Central memory CD8-positive, alpha-beta T cell (primary cell): ENCODE measurements at places on chromosomes 2 and 18.

DNA sequence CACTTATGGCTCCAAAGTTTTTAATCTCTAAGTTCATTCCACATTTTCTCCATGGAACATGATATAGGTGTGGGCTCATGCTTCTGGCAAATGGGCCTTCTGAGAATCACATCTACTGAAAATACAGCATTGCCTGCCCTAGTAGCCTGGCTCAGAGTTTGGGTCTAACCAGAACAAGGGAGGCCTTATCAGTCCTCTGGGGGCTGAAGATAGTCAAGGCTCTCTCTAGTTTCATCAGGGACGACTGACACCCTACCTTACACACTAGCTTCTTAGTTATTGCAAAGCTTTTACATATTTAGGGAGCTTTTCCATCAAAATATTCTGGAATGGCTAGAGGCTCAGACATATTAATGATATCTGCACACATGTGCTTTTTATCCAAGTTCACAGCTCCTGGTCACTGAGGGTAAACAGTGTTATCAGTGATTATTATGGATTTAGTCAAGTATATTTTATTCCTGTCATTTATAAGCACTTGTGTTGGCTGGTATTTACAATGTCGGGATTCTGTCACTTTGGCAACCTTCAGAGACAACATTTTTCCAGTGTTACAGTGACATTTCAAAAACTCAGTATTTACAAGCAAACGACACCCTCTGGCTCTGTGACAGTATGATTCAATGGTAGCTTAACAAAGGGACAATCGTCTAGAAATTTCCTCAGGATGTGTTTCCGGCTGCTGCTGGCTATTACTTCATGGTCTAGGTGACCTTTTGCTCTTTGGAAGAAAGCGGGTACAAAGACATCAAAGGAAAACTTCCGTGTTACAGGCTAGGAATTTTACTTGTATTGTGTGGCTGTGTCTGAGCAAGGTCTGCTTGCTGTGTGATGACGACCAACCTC is 200.6 kb downstream of the TCF4 start:
- H3K27me3 ChIP-seq, result no peaks in the 10 kb centered on the region
- H3K27ac ChIP-seq, result no peak overlapping the region
- no peaks in the 10 kb centered on the region for H3K4me1 ChIP-seq
- H3K36me3 ChIP-seq, result peaks cover 2% of the 10 kb centered on the region

DNA sequence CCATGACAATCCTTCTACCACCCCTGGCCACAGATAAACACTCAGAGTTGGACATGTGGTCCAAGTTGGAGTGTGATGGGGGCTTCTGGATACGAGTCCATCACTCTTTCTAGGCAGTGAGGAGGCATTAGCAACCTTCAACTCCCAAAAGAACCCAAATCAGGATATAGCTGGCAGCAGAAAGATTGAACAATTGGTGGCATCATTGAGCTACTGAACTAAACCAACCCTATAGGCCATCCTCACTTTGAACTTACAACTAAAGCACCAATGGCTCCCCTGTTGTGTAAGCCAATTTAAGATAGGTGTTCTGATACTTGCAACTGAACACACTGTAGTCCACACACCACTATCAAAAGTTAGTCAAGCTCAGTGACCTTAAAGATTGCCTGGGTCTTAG is 24.0 kb upstream of the MARCO start:
- H3K4me3 ChIP-seq, result no peak overlapping the region
- DNase-seq, result no peak
- H3K4me1 ChIP-seq, result no peaks in the 10 kb centered on the region
- H3K27me3 ChIP-seq, result peaks cover 12% of the 10 kb centered on the region
- no peaks in the 10 kb centered on the region for H3K36me3 ChIP-seq

DNA sequence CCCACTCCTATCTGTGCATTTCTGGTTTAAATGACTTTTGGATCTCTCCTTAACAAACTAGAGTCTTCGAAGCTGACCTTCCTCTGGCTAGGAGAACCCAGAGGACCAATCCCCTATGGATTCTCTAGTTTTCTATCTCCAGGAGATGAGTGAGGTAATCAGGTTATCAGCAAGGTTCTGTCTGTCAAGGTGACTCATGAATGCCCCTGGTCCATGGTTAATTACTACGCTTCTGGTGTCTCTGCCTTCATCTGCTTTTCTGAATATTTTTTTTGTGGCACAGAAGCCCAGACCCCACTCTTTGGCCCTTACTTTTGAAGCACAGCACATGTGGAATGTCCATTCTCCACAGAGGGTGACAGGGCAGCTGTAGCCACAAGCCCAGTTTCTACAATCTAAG is 897.9 kb upstream of the KLHL29 start:
- H3K36me3 ChIP-seq, result no peaks in the 10 kb centered on the region
- no peaks in the 10 kb centered on the region for H3K27me3 ChIP-seq
- no peak overlapping the region for H3K27ac ChIP-seq
- no peak overlapping the region for H3K4me3 ChIP-seq
- no peak for DNase-seq

- peak overlapping the region; percentile 23 for H3K4me3 ChIP-seq
- peak overlapping the region; percentile 88 for H3K27ac ChIP-seq
- peaks cover 72% of the 10 kb centered on the region for H3K4me1 ChIP-seq
- H3K36me3 ChIP-seq, result peaks cover 3% of the 10 kb centered on the region
These were observed 161.0 kb upstream of the ID2 start for GRCh38 chr2:8520791-8521344.

- no peak overlapping the region for H3K4me3 ChIP-seq
- H3K36me3 ChIP-seq, result no peaks in the 10 kb centered on the region
- no peak overlapping the region for H3K27ac ChIP-seq
- H3K4me1 ChIP-seq, result peaks cover 8% of the 10 kb centered on the region
- no peak for DNase-seq
These were observed 5.0 kb upstream of the SLC4A3 start for GRCh38 chr2:219622472-219622871.

- no peaks in the 10 kb centered on the region for H3K4me1 ChIP-seq
- no peaks in the 10 kb centered on the region for H3K27me3 ChIP-seq
- DNase-seq, result no peak
- no peaks in the 10 kb centered on the region for H3K36me3 ChIP-seq
These were observed 208.0 kb downstream of the TDRD15 start for GRCh38 chr2:21331625-21332370.

DNA sequence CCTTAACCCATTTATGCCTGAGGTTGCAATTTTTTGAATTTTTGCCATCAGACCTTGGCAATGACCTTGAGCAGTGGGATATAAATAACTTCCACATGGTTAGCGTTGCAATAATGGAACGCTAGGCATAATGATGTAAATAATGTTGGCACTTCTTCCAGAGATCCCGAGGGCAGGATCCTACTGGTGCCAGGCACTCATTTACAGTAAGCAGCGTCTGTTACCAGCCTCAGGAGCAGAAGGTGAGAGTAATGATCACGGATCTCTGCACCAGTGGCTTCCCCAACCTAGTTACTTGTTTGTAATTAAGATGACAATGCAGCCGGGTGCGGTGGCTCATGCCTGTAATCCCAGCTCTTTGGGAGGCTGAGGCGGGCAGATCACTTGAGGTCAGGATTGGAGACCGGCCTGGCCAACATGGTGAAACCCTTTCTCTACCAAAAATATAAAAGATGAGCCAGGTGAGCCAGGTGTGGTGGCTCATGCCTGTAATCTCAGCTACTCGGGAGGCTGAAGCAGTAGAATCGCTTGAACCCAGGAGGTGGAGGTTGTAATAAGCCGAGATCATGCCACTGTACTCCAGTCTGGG is 41.9 kb downstream of the CPO start:
- no peaks in the 10 kb centered on the region for H3K36me3 ChIP-seq
- no peak overlapping the region for H3K27ac ChIP-seq
- no peak for DNase-seq
- no peaks in the 10 kb centered on the region for H3K4me1 ChIP-seq

DNA sequence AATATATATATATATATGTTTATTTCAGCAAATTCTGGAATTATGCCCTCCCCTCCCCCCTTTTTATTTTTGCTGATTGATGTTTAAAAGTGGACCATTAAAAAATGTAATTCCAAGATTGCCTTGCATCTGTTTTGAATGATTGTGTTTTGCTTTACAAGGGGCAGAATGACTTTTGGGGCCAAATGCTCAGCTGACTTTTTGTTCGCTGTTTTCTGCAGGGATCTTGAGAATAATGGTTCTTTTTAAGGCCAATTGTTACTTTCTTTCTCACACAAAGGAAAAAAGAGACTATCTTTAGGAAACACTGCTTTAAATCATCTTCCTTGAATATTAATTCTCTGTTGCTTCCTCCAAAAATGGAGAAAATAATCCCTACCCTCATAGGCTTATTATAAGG is 95.9 kb downstream of the FMNL2 start:
- no peak for DNase-seq
- H3K4me1 ChIP-seq, result no peaks in the 10 kb centered on the region
- H3K4me3 ChIP-seq, result no peak overlapping the region
- H3K27me3 ChIP-seq, result peaks cover 37% of the 10 kb centered on the region

DNA sequence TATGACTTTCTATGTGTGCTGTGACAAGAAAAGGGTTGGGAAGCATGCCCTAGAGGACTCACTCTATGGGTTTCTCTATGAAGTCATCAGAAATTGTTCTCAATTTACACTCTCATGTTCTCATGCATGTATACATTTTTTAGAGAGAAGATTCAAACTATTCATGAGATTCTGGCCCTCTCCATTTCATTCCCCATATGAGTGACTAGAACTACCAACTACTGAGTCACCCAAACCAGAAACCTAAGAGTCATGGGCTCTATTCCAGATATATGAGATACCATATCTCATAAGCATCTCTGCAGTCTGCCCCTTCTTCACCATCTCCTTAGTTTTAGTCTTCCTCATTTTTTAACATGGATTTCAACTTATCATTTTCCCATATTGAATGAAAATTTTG is 87.7 kb downstream of the EXOC6B start:
- H3K4me1 ChIP-seq, result no peaks in the 10 kb centered on the region
- DNase-seq, result no peak
- H3K27ac ChIP-seq, result no peak overlapping the region
- H3K4me3 ChIP-seq, result no peak overlapping the region

GRCh38 chr2:97788986-97789644 is 75.7 kb downstream of the ZAP70 start:
- DNase-seq, result no peak
- H3K27ac ChIP-seq, result no peak overlapping the region
- no peaks in the 10 kb centered on the region for H3K27me3 ChIP-seq
- no peak overlapping the region for H3K4me3 ChIP-seq
- H3K4me1 ChIP-seq, result no peaks in the 10 kb centered on the region

DNA sequence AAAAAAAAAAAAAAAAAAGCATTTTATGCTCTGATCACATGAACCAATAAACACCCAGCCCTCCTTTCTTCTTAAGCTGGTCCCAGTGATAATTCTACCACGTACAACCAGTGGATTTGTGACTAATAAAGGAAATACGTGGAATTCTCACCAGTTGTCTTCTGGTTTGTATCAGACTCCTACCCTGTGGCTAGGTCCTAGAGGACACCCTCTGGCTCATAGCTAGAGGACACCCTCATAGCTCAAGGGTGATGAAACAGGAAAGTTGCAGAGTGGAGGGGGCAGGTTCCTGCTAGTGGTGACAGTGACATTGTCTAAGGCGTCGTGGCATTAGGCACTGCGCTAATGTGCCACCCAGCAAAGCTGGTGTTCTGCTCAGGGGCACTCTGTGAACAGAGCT is 167.8 kb downstream of the BCL11A start:
- no peak for DNase-seq
- peaks cover 31% of the 10 kb centered on the region for H3K27me3 ChIP-seq
- H3K27ac ChIP-seq, result no peak overlapping the region
- no peak overlapping the region for H3K4me3 ChIP-seq
- no peaks in the 10 kb centered on the region for H3K36me3 ChIP-seq
- no peaks in the 10 kb centered on the region for H3K4me1 ChIP-seq

- H3K36me3 ChIP-seq, result no peaks in the 10 kb centered on the region
- H3K27ac ChIP-seq, result no peak overlapping the region
- H3K4me1 ChIP-seq, result no peaks in the 10 kb centered on the region
- no peak overlapping the region for H3K4me3 ChIP-seq
- no peak for DNase-seq
- peaks cover 27% of the 10 kb centered on the region for H3K27me3 ChIP-seq
These were observed 465.9 kb downstream of the EPHA4 start for GRCh38 chr2:221106241-221106640.

DNA sequence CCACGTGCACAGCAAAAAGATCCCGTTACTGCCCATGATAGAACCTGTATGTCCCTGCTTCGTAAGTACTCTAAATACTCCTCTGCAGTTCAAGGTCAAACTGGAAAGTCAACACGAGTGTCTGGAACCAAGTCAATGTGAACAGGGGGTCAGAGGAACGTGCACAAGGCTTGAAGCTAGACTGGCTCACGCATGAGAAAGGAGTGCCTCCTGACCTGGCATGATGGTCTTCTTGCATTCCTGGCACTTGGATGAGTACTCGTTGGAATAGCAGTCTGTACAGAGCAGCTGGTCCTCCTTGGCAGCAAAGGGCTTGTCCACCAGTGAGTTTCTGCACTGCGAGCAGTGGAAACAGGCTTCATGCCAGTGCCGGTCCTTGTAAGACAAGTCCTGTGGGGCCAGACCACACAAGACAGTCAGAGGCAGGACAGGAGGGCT is 25.5 kb downstream of the FHL2 start:
- H3K36me3 ChIP-seq, result peaks cover 3% of the 10 kb centered on the region
- H3K4me1 ChIP-seq, result peaks cover 26% of the 10 kb centered on the region
- H3K27ac ChIP-seq, result peak overlapping the region; percentile 95

DNA sequence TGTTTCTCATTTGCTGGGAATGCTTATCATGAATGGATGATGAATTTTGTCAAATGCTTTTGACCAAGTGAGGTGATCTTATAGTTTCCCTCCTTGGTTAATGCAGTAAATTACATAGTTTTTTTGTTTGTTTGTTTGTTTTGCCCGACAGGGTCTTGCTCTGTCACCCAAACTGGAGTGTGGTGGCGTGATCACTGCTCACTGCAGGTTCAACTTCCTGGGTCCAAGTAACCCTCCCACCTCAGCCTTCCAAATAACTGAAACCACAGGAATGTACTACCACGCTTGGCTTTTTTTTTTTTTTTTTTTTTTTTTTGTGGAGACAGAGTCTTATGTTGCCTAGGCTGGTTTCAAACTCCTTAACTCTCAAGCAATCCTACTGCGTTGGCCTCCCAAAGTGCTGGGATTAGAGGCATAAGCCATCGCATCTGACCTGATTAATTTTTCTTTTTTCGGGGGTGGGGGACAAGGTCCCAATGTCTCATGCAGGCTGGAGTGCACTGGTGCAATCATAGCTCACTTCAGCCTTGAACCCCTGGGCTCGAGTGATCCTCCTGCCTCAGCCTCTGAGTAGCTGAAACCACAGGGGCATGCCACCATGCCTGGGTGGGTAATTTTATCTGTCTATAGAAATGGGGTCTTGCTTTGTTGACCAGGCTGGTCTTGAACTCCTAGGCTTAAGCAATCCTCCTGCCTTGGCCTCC is 48.6 kb downstream of the SMAD2 start:
- H3K27ac ChIP-seq, result no peak overlapping the region
- H3K36me3 ChIP-seq, result peaks cover 7% of the 10 kb centered on the region
- DNase-seq, result no peak
- H3K4me1 ChIP-seq, result peaks cover 44% of the 10 kb centered on the region
- H3K4me3 ChIP-seq, result no peak overlapping the region
- H3K27me3 ChIP-seq, result no peaks in the 10 kb centered on the region

GRCh38 chr2:98852932-98853331 is 83.1 kb downstream of the CRACDL start:
- no peaks in the 10 kb centered on the region for H3K4me1 ChIP-seq
- peaks cover 70% of the 10 kb centered on the region for H3K27me3 ChIP-seq
- no peak for DNase-seq
- H3K36me3 ChIP-seq, result no peaks in the 10 kb centered on the region
